ENCODE measurements at places on chromosomes 1 and 21.

- no peak for DNase-seq
Measured at GRCh38 chr1:43043695-43044094, 85.0 kb upstream of the SLC2A1 start.

- DNase-seq, result no peak
Measured at GRCh38 chr1:22155517-22155916, 12.6 kb upstream of the WNT4 start.

GRCh38 chr1:56511766-56512165 lies 67.6 kb downstream of the PLPP3 start:
- no peak for DNase-seq

DNA sequence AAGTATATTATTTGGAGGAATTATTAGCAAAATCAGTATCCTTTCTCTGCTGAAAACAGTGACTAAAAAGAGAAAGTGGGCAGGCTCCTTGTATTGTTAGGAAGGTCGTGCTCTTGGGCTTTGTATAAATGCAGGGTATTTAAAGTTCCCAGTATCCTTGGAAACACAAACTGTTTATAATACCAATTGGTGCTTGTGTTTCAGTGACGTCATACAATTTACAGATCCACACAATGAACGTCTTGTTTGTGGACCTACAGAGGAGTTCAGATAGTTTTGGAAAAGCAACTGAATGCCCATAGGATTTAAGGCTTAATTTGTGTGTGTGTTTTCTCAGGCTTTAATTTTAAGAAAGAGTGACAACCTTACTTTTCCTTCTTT lies 168.2 kb downstream of the RASAL2 start:
- no peak for DNase-seq

GRCh38 chr1:64765826-64766225 lies 21.0 kb downstream of the RAVER2 start:
- DNase-seq, result no peak

DNA sequence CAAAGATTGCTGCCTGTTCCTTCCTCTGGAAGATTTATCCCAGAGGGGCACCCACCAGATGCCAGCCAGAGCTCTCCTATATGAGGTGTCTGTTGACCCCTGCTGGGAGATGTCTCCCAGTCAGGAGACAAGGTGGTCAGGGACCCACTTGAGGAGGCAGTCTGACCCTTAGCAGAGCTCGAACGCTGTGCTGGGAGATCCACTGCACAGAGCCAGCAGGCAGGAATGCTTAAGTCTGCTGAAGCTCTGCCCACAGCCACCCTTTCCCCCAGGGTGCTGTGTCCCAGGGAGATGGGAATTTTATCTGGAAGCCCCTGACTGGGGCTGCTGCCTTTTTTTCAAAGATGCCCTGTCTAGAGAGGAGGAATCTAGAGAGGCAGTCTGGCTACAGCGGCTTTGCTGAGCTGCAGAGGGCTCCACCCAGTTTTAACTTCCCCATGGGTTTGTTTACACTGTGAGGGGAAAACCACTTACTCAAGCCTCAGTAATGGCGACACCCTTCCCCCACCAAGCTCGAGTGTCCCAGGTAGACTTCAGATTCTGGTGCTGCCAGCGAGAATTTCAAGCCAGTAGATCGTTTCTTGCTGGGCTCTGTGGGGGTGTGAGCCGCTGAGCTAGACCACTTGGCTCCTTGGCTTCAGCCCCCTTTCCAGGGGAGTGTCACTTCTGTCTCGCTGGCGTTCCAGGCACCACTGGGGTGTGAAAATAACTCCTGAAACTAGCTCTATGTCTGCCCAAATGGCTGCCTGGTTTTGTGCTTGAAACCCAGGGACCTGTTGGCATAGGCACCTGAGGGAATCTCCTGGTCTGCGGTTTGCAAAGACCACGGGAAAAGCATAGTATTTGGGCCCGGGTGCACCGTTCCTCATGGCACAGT lies 51.1 kb upstream of the PDC start:
- DNase-seq, result no peak

GRCh38 chr1:89546082-89546889 lies 21.7 kb downstream of the LRRC8B start:
- no peak for DNase-seq

- no peak for DNase-seq
Measured at GRCh38 chr1:26700711-26701110, 4.9 kb downstream of the ARID1A start.

GRCh38 chr1:193787061-193787460 lies 600.6 kb upstream of the B3GALT2 start:
- no peak for DNase-seq

DNA sequence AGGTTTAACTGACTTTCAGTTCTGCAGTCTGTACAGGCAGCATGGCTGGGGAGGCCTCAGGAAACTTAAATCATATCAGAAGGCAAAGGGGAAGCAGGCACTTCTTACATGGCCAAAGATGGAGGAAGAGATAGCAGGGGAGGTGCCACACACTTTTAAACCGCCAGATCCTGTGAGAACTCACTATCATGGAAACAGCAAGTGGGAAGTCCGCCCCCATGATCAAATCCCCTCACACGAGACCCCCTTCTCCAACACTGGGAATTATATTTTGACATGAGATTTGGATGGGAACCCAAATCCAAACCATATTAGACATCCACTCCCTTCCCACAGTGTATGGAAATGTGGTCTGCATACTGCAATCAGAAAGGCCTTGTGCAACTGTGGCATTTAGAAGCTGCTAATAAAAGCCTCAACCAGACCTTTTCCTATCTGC lies 148.2 kb downstream of the FCRL5 start:
- no peak for DNase-seq

- no peak for DNase-seq
Measured at GRCh38 chr1:27649306-27649635, 14.3 kb upstream of the FGR start.

- DNase-seq, result no peak
Measured at GRCh38 chr1:84756455-84757082, 66.3 kb upstream of the SSX2IP start.

DNA sequence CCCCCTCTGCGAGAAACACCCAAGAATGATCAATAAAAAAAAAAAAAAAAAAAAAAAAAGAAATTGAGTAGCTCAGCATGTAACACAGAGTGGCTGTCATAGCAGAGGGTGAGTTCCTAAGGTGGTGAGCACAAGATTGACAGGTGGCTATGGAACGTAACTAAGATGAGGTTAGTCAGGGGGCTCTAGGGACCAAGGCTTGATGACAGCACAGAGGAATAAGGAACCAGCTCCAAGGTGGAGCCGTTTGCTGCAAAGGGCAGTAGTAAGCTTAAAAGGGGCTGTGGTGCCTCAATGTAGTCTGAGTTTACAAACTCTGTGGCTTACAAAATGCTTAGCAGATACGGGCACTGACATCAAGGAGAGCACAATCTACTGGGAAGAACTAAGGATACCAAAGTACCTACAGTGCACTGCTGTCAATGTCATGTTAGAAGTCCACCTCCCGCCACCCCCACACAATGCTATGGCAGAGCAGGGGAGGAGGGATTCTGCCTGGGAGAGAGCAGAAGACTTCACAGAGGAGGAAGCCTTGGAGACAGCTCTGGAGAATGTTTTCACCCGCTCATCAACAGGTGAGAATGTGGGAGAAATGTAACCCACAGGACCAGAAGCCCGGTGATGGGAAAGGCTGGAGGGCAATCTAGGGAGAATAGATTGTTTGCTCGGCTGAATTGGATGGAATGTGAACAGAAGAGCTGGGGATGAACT lies 13.1 kb downstream of the IQGAP3 start:
- no peak for DNase-seq

GRCh38 chr1:150262388-150263320 lies 5.1 kb downstream of the CA14 start:
- DNase-seq, result no peak

- no peak for DNase-seq
Measured at GRCh38 chr1:37478890-37479254, 4.5 kb downstream of the ZC3H12A start.

GRCh38 chr1:162055062-162055461 lies 14.4 kb upstream of the NOS1AP start:
- DNase-seq, result no peak

DNA sequence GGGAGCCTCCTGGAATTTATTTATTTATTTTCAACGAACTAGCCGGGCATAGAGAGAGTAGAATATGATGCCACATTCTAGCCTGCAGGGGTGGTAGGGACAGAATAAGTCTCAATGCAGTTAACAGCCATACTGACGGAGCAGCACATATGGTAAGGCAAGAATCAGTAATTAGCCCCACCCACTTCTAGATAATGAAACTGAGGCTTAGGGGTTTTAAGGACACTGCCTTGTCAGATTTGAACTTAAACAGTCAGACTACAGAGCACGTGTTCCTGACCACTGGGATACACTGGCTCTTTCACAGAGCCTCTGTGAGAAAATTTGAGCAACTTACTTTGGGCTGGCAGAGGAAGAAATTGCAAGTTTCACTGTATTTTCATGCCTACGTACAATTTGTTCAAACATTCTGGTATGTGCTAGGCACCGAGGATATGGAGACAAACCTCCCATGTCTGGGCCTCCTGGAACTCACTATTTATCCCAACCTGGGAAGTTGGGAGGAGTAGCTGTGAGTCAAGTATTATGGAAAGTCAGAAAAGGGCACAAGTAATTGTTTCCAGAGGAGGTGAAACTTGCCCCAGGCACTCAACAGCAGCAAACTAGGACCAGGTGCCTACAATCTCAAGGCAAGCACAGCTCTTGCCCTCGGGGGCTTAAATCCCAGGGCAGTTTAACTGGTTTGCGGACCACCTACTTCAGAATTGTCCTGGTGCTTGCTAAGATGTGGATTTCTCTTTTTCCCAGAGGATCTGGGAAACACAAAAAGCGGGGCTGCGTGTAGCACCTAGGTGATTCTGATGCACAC lies 1.6 kb upstream of the CLIC4 start:
- DNase-seq, result no peak

GRCh38 chr1:55725378-55725777 lies 510.2 kb upstream of the USP24 start:
- DNase-seq, result no peak

- no peak for DNase-seq
Measured at GRCh38 chr1:186790101-186790500, 38.6 kb upstream of the PLA2G4A start.

GRCh38 chr1:166915941-166916340 lies 39.9 kb upstream of the TADA1 start:
- no peak for DNase-seq

DNA sequence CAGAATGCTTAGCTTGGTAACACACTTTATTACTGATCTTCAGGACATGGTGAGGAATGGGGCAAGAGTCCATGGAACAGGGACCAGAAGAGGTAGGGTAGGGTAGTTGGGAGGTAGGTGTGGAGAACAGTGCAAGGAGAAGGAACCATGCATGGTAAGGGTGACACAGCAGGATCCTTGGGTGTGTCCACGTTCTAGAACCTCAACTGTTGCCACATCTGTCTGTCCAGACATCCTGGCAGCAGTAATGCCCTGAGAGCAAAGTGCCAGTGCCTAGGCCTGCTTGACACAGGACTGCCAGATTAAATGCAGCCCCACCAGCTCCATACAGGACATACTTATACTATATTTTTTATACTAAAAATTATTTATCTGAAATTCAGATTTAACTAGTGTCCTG lies 13.9 kb downstream of the DMAP1 start:
- no peak for DNase-seq

- no peak for DNase-seq
Measured at GRCh38 chr1:147545133-147545532, 3.8 kb downstream of the BCL9 start.

GRCh38 chr1:228396770-228397662 lies 9.6 kb downstream of the TRIM11 start:
- no peak for DNase-seq

DNA sequence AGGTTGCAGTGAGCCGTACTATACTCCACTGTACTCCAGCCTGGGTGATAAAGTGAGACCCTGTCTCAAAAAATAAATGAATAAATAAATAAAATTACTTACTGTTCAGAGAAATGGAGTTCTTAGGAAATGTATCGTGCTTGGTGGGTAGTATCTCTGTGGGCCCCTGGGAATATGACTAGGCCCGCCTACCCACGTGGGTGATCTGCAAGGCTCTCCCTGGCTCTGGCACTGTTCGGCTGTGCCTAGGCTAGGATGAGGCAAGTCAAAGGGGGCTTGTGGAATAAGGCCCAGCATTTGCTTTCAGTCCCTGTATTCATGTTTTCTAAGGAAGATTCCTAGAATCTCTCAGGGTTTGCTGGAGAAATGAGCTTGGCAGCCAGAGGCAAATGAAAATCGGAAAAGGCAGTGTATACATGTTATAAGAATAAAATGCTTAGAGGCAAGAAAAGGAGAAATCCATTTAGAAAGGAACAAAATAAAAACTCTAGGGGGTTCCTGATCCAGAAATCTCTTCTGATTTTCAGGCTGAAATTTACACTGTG lies 4.5 kb upstream of the CSRP1 start:
- no peak for DNase-seq

- DNase-seq, result no peak
Measured at GRCh38 chr1:225440380-225441221, 12.8 kb upstream of the LBR start.

GRCh38 chr1:150874455-150875196 lies 1.8 kb downstream of the ARNT start:
- DNase-seq, result peak; percentile 48

- DNase-seq, result no peak
Measured at GRCh38 chr1:66681686-66682085, 70.6 kb upstream of the DYNLT5 start.

DNA sequence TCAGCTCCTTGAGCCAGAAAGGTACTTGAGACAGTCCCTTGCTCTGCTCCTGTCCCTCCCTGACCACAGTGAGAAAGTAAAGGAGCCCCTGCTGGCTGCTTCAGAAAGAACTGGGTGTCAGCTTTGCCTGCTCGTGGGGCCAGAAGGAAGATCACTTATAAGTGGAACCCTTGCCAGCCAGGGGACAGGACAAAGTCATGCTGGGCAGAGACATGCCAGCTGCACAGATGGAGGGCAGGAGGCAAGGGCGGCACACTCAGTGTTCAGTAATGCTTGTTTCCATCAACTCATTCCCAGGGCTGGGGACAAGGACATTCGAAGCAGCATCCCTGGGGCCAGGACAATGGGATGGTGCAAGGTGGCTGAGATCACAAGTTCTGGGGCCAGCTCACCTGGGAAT lies 41.8 kb downstream of the NTPCR start:
- no peak for DNase-seq
